ENCODE measurements at places on chromosomes 16 and 17. TPM values are rescaled to one million over a fixed set of nuclear protein-coding genes. Genes with fewer than 3 reads are reported as not detected.

The SLC38A8 gene
- polyA plus RNA-seq, result 0.38 TPM

The BEAN1 gene
- 0.14 TPM for polyA plus RNA-seq

The PSME3 gene
- 17.8 TPM for polyA plus RNA-seq

The P2RX1 gene
- polyA plus RNA-seq, result 21.8 TPM

The GINS2 gene
- polyA plus RNA-seq, result 0.76 TPM

The FOXK2 gene
- polyA plus RNA-seq, result 19.5 TPM

The SLC2A4 gene
- polyA plus RNA-seq, result 1.8 TPM

The CASKIN1 gene
- polyA plus RNA-seq, result 1.5 TPM

The CCDC144A gene
- polyA plus RNA-seq, result 2.5 TPM

The ABCA8 gene
- polyA plus RNA-seq, result 1.5 TPM

The LITAFD gene
- polyA plus RNA-seq, result not detected

The NUP93 gene
- 26.4 TPM for polyA plus RNA-seq

The ABCA9 gene
- polyA plus RNA-seq, result 2.8 TPM

The MRPL38 gene
- polyA plus RNA-seq, result 95.8 TPM

The IL17C gene
- polyA plus RNA-seq, result 0.14 TPM

The SLC6A2 gene
- not detected for polyA plus RNA-seq

The CRHR1 gene
- polyA plus RNA-seq, result not detected

The PDK2 gene
- polyA plus RNA-seq, result 26.8 TPM

The KRTAP4-9 gene
- not detected for polyA plus RNA-seq

The NUP88 gene
- 38.1 TPM for polyA plus RNA-seq

The CACNA1G gene
- polyA plus RNA-seq, result 0.11 TPM

The ATXN7L3 gene
- 29.8 TPM for polyA plus RNA-seq

The CD300LB gene
- polyA plus RNA-seq, result 0.09 TPM

The GNPTG gene
- polyA plus RNA-seq, result 75.3 TPM

The PIGQ gene
- polyA plus RNA-seq, result 79.5 TPM

The SCARF1 gene
- 8.1 TPM for polyA plus RNA-seq

The HOXB7 gene
- 1.1 TPM for polyA plus RNA-seq

The CRISPLD2 gene
- 11.5 TPM for polyA plus RNA-seq

The MPV17L gene
- 15.6 TPM for polyA plus RNA-seq

The MRPS23 gene
- 15.8 TPM for polyA plus RNA-seq

The CXCL16 gene
- 7.9 TPM for polyA plus RNA-seq

The KRT33B gene
- not detected for polyA plus RNA-seq

The SLC25A39 gene
- polyA plus RNA-seq, result 119 TPM

The ZNF287 gene
- 3.5 TPM for polyA plus RNA-seq

The NXPH3 gene
- polyA plus RNA-seq, result 0.42 TPM

The KRT40 gene
- 1.0 TPM for polyA plus RNA-seq

The RAB37 gene
- 1.3 TPM for polyA plus RNA-seq

The PMFBP1 gene
- polyA plus RNA-seq, result 3.7 TPM

The SKAP1 gene
- polyA plus RNA-seq, result 2.9 TPM

The PDILT gene
- not detected for polyA plus RNA-seq

The NGFR gene
- 6.6 TPM for polyA plus RNA-seq

The PRDM7 gene
- polyA plus RNA-seq, result not detected

The ZSCAN10 gene
- not detected for polyA plus RNA-seq

The RNF213 gene
- polyA plus RNA-seq, result 69.1 TPM

The TAC4 gene
- polyA plus RNA-seq, result not detected

The SMIM36 gene
- polyA plus RNA-seq, result 0.09 TPM

The GPR139 gene
- not detected for polyA plus RNA-seq

The GPR179 gene
- 0.45 TPM for polyA plus RNA-seq

The ZNF624 gene
- polyA plus RNA-seq, result 0.27 TPM

The GLP2R gene
- 1.2 TPM for polyA plus RNA-seq

Measured in pancreas (tissue), 10 donors.